ENCODE measurements at places on chromosomes 3 and 15.

GRCh38 chr15:45442507-45443135, 64.3 kb upstream of the GATM start:
- DNase-seq = peak; percentile 40

DNA sequence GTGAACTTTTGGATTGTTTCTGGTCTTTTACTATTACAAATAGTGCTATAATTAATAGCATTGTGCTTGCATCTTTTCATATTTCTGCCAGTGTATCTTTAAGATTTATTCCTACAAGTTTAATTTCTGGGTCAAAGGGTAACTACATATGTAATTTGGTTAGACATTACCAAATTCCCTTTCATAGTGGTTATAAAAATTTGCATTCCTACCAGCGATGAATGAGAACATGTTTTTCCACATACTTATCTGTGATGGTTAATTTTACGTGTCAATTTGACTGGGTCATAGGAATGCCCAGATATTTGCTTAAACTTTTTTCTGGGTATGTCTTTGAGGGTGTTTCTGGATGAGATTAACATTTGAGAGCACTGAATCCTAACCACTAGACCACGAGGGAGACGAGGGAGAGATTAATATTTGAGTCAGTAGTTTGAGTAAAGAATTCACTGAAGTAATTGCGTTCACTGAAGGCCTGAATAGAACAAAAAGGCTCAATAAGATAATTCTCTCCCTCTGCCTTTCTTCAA, 132.3 kb upstream of the NEO1 start:
- no peak for DNase-seq

GRCh38 chr3:46690798-46691197, 2.7 kb downstream of the ALS2CL start:
- DNase-seq = no peak

- DNase-seq = no peak
Measured at GRCh38 chr3:48985831-48986376, 4.1 kb upstream of the P4HTM start.
